ENCODE measurements at places on chromosomes 2 and 18.

GRCh38 chr18:8741532-8741931 is 36.2 kb downstream of the MTCL1 start:
- H3K36me3 ChIP-seq, result no peaks in the 10 kb centered on the region
- H3K4me3 ChIP-seq, result no peak overlapping the region
- DNase-seq, result no peak
- H3K4me1 ChIP-seq, result no peaks in the 10 kb centered on the region

- H3K27ac ChIP-seq, result no peak overlapping the region
- no peak for DNase-seq
- no peaks in the 10 kb centered on the region for H3K4me1 ChIP-seq
- no peak overlapping the region for H3K4me3 ChIP-seq
Observed at GRCh38 chr2:139155991-139156390, 375.8 kb upstream of the NXPH2 start.

DNA sequence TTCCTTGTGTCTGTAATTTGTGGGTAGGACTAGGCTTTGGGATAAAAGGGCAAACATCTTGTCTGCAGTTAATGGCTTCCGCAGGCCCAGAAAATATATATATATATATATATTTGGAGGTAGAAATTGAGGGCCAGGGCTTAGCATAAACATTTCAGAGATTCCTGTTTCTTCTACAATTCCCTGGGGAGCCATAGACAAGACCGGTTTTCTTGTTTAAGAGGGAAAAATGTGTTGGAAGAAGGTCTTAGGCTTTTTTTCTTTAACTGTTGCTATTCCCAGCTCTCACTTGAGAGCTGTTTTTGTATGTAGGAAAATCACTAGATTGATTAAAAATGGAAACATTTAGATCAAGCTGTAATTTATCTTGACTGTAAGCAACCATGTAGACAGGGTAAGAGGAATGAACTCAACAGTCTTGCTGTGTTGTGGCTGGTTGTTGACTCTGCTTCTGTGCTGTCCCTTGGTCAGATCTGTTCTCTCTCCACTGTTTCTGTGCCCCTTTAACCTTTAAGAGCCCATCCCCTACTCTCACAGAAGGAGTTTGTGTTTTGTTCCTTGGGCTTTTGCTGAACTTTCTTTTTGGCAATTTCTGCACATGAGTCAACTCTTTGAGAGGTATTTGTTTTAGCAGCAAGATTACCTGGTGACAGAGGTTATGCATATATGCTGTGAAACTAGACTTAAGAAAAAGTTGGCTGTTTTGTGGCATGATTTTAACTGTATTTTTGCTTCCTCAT is 58.3 kb downstream of the EFEMP1 start:
- H3K4me3 ChIP-seq, result no peak overlapping the region
- peaks cover 6% of the 10 kb centered on the region for H3K4me1 ChIP-seq
- DNase-seq, result peak; percentile 32
- H3K27me3 ChIP-seq, result no peaks in the 10 kb centered on the region

- DNase-seq, result no peak
- H3K4me3 ChIP-seq, result no peak overlapping the region
- no peaks in the 10 kb centered on the region for H3K36me3 ChIP-seq
- no peaks in the 10 kb centered on the region for H3K27me3 ChIP-seq
Observed at GRCh38 chr18:45805551-45805950, 19.9 kb upstream of the SIGLEC15 start.

GRCh38 chr2:30233271-30234009 is 2.1 kb downstream of the LBH start:
- peak overlapping the region; percentile 73 for H3K4me3 ChIP-seq
- H3K27me3 ChIP-seq, result no peaks in the 10 kb centered on the region
- no peak overlapping the region for H3K27ac ChIP-seq
- H3K36me3 ChIP-seq, result no peaks in the 10 kb centered on the region

- no peak for DNase-seq
- H3K27ac ChIP-seq, result no peak overlapping the region
- H3K4me1 ChIP-seq, result no peaks in the 10 kb centered on the region
- H3K36me3 ChIP-seq, result no peaks in the 10 kb centered on the region
- no peaks in the 10 kb centered on the region for H3K27me3 ChIP-seq
Observed at GRCh38 chr2:173056705-173057364, 18.8 kb upstream of the MAP3K20 start.

GRCh38 chr2:180651596-180651995 is 328.8 kb upstream of the UBE2E3 start:
- no peaks in the 10 kb centered on the region for H3K36me3 ChIP-seq
- DNase-seq, result no peak
- no peak overlapping the region for H3K27ac ChIP-seq
- H3K4me3 ChIP-seq, result no peak overlapping the region
- no peaks in the 10 kb centered on the region for H3K4me1 ChIP-seq

DNA sequence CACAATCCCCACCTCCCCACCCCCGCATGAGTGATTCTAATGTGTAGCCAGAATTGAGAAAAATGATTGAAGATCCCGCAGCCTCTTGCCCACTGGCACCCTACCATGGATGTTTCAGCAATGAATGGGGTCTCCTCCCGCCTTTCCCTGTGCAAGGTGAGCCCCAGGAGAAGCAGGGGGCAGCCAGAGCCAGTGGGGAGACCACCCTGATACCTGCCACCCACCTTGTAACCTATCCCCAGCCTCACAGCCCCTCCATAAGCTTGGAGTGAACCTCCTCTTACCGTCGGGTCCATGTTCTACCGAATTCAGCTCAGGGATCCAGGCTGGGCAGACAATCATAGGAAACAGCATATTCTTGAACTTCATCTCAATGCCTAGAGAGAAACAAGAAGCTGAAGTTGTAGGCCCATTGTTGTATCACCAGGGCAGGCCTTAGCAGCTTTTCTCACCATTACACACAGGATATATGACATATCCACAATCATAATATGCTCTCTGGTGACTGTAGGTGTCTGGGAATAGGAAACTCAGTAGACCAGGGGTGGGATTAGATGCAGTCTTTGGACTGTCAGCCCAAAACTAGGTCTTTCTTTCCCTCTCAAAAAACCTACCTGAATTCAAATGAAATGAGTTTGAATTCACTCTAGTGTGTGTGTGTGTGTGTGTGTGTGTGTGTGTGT is 30.9 kb downstream of the XDH start:
- H3K27me3 ChIP-seq, result no peaks in the 10 kb centered on the region
- H3K4me3 ChIP-seq, result no peak overlapping the region

DNA sequence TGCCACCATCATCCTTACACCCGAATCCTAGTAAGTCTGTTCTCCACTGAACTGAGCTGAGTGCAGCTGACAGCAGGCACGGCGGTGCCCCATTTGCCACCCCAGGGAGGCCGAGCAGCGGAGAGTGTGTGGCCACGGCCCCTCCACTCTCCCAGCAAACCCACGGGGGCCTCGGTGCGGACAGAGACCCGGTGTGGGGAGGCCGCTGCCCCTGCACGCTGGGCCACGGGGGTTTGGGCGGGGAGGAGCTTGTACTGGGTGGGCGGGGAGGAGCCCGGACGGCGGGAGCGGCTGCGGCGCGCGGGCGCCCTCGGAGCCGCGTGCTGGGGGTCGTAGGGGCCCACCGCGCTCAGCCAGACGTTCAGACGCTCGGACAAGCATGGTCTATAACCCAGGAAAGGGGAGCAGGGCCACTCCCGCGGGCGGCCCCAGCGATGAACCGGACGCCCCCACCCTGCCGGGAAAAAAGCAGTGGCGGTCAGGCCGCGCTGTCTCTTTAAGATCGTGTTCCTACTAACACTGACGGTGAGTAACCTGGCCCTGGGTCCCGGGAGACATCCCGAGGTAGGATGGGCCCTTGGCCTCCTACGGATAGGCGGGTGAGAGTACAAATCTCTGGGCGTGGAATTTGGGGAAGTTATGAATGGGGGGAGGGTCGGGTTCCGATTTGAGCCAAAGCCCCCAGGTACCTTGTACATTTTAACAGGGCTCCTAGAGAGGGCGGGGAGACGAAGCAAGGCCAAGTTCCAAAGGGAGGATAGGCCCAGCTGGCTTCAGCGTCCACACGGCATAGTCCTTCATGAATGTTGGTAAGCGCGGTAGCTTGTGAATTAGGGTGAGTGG is at the start of gene ITPRIPL1:
ITPRIPL1 (plus strand) TSS at position 277 of the 843 bp plus-strand sequence; CDS start at position 800, 523 bp downstream.
- H3K36me3 ChIP-seq, result no peaks in the 10 kb centered on the region
- no peak for DNase-seq
- peaks cover 10% of the 10 kb centered on the region for H3K4me1 ChIP-seq

DNA sequence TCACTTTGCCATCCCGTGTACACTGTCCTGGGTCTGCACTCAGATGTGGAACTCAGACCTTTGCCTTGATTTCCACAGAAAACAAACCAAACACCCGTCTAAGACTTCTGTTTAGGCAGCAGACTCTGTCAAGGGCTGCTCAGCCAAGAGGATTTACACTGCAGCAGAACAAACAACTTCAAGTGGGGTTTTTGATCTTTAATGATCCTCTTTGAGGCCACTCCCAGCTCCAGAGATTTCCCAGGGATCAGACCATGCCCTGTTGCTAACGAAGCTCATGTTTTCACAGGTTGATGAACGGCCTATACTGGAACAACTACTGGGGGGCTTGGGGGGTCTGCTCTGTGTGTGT is 52.5 kb upstream of the LGALSL start:
- H3K36me3 ChIP-seq, result no peaks in the 10 kb centered on the region
- no peak overlapping the region for H3K4me3 ChIP-seq
- no peaks in the 10 kb centered on the region for H3K27me3 ChIP-seq
- no peak overlapping the region for H3K27ac ChIP-seq

DNA sequence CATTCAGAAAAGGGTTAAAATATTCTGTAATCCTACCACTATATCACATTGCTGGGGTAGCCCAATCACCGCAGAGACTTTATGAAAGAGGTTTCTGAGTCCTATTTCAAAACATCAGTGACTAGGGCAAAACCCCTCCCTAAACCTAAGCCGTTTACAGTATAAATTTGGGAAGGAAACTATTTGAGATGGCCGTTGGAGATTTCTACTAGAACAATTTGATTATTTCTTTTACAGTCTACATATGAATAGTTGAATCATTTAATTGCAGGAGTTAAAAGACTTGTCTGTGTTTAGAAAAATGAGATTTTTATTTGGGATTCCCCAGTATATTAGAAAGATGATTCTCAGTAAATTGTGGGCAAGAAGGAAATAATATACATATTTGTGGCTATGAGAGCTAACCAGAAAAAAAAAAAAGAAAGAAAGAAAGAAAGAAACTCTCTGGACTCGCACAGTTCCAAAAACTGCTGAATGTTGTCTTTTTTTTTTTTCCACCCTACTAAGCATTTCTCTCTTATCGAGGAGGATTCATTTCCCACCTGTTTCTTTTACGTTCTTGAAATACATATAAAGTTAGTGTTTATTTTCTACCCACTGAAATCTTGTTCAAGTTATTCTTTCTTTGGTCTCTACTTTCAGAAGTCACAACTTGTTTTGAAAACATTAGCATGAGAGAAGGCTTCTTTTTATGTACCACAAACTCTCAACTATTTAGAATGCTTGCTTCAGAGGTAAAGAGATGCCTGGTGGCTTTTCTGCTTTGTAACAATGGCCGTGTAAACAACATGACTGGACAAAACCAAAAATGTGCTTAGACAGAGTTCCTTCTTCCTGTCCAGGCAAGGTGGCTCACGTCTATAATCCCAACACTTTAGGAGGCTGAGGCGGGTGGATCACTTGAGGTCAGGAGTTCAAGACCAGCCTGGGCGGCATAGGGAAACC is 65.9 kb downstream of the BCL2 start:
- no peaks in the 10 kb centered on the region for H3K27me3 ChIP-seq
- DNase-seq, result no peak
- no peaks in the 10 kb centered on the region for H3K4me1 ChIP-seq
- peak overlapping the region; percentile 48 for H3K27ac ChIP-seq
- H3K36me3 ChIP-seq, result no peaks in the 10 kb centered on the region
- H3K4me3 ChIP-seq, result no peak overlapping the region

DNA sequence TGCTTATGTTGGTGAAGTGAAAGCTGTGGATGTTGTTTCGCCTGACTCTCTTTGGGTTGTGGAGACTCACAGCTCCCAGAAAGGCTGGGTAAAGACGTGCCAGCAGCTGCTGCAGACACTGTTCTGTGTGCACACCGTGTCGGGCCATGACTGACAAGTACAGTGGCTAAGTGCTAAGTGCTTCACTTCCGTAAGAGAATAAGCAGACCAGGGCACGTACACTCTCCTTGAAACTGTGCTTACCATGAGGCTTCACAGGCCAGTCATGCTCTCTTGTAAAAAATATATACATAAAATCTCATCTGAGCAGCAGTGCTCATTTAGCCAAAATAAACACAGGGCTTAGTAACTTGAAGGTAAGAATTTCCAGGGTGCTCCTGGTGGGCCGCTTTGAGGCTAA is 86.0 kb downstream of the NRP2 start:
- H3K4me3 ChIP-seq, result no peak overlapping the region
- H3K4me1 ChIP-seq, result peaks cover 47% of the 10 kb centered on the region
- H3K36me3 ChIP-seq, result peaks cover 12% of the 10 kb centered on the region

DNA sequence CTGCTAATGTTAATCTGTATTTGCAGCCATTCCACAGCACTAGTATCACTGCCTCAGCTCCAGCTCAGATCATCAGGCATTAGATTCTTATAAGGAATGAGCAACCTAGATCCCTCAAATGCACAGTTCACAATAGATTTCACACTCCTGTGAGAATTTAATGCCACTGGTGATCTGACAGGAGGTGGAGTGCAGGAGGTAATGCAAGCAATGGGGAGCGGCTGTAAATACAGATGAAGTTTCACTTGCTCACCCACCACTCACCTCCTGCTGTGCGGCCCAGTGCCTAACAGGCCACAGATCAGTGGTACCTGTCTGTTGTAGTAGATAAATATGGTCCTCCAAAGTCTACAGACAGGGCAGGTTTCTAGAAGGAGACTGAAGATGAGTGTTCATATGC is 97.7 kb upstream of the TMEFF2 start:
- H3K27me3 ChIP-seq, result no peaks in the 10 kb centered on the region

GRCh38 chr18:58609536-58609993 is 19.3 kb downstream of the ALPK2 start:
- H3K36me3 ChIP-seq, result no peaks in the 10 kb centered on the region
- no peak overlapping the region for H3K4me3 ChIP-seq
- no peak for DNase-seq
- no peaks in the 10 kb centered on the region for H3K4me1 ChIP-seq

- no peaks in the 10 kb centered on the region for H3K4me1 ChIP-seq
- no peaks in the 10 kb centered on the region for H3K27me3 ChIP-seq
- no peaks in the 10 kb centered on the region for H3K36me3 ChIP-seq
- H3K27ac ChIP-seq, result no peak overlapping the region
- H3K4me3 ChIP-seq, result no peak overlapping the region
Observed at GRCh38 chr2:212832211-212833195, 293.9 kb upstream of the ERBB4 start.

- H3K36me3 ChIP-seq, result no peaks in the 10 kb centered on the region
- no peak overlapping the region for H3K4me3 ChIP-seq
- peak; percentile 83 for DNase-seq
- no peaks in the 10 kb centered on the region for H3K27me3 ChIP-seq
Observed at GRCh38 chr2:28366496-28367282, 26.0 kb upstream of the FOSL2 start.
